A549 treated with CORT108297 at 1 μM for 4 hours (cell line): ENCODE measurements at places on chromosomes 6 and 20. TPM values are rescaled to one million over a fixed set of nuclear protein-coding genes. Genes with fewer than 3 reads are reported as not detected.

PI16 gene
- total RNA-seq = 0.06 TPM in 1 of 5 replicates, not detected in the others

SNRNP48 gene
- 8.3 to 10.4 TPM (median 10.1 TPM) in 5 replicates for total RNA-seq

REM1 gene
- total RNA-seq = 0.12 to 0.23 TPM (median 0.13 TPM) in 5 replicates

OR2B6 gene
- total RNA-seq = 0.08 to 0.32 TPM (median 0.15 TPM) in 3 of 5 replicates, not detected in the others

BPI gene
- not detected in 5 replicates for total RNA-seq

ACTL10 gene
- 0.05 TPM in 1 of 5 replicates, not detected in the others for total RNA-seq

SAYSD1 gene
- 6.0 to 6.8 TPM (median 6.1 TPM) in 5 replicates for total RNA-seq

FNDC1 gene
- total RNA-seq = 0.04 to 0.09 TPM (median 0.06 TPM) in 5 replicates

OARD1 gene
- 19.3 to 24.1 TPM (median 20.1 TPM) in 5 replicates for total RNA-seq

MAK gene
- total RNA-seq = 0.09 to 0.21 TPM (median 0.17 TPM) in 5 replicates

NEURL2 gene
- total RNA-seq = 0.82 to 1.8 TPM (median 1.5 TPM) in 5 replicates

RTEL1 gene
- total RNA-seq = 4.8 to 8.3 TPM (median 7.7 TPM) in 5 replicates

SCRT2 gene
- not detected in 5 replicates for total RNA-seq

PSMF1 gene
- 201 to 225 TPM (median 218 TPM) in 5 replicates for total RNA-seq

CASS4 gene
- total RNA-seq = 0.03 to 0.07 TPM in 2 of 5 replicates, not detected in the others

RAET1E gene
- total RNA-seq = 2.2 to 3.7 TPM (median 2.6 TPM) in 5 replicates

APOM gene
- total RNA-seq = 2.9 to 4.1 TPM (median 3.0 TPM) in 5 replicates

SPATS1 gene
- total RNA-seq = not detected in 5 replicates

GGTLC1 gene
- total RNA-seq = not detected in 5 replicates

PGC gene
- total RNA-seq = 0.09 TPM in 1 of 5 replicates, not detected in the others

VGLL2 gene
- not detected in 5 replicates for total RNA-seq

ELOVL2 gene
- total RNA-seq = 5.8 to 8.0 TPM (median 6.9 TPM) in 5 replicates

IP6K3 gene
- total RNA-seq = 0.08 to 0.18 TPM (median 0.14 TPM) in 5 replicates

CABLES2 gene
- total RNA-seq = 3.8 to 5.8 TPM (median 5.0 TPM) in 5 replicates

SLC22A2 gene
- total RNA-seq = 0.08 TPM in 2 of 5 replicates, not detected in the others

NOX3 gene
- total RNA-seq = not detected in 5 replicates

SHLD1 gene
- total RNA-seq = 6.4 to 8.9 TPM (median 7.7 TPM) in 5 replicates

CCM2L gene
- total RNA-seq = 0.33 to 0.68 TPM (median 0.55 TPM) in 5 replicates

CDH26 gene
- total RNA-seq = 0.07 to 0.14 TPM (median 0.11 TPM) in 3 of 5 replicates, not detected in the others

ELOVL4 gene
- total RNA-seq = 1.5 to 2.5 TPM (median 1.9 TPM) in 5 replicates

CNR1 gene
- 0.39 to 1.1 TPM (median 0.57 TPM) in 5 replicates for total RNA-seq

SCGN gene
- total RNA-seq = 0.14 to 0.34 TPM (median 0.21 TPM) in 5 replicates

GJA10 gene
- total RNA-seq = not detected in 5 replicates

CNPY3 gene
- 39.0 to 46.5 TPM (median 44.9 TPM) in 5 replicates for total RNA-seq

C20orf202 gene
- total RNA-seq = 0.05 to 0.13 TPM (median 0.07 TPM) in 3 of 5 replicates, not detected in the others

GINS1 gene
- total RNA-seq = 27.5 to 33.7 TPM (median 32.5 TPM) in 5 replicates

GSTA2 gene
- 0.07 TPM in 1 of 5 replicates, not detected in the others for total RNA-seq

GPR63 gene
- 0.45 to 0.60 TPM (median 0.53 TPM) in 5 replicates for total RNA-seq

PERP gene
- total RNA-seq = 85.2 to 91.7 TPM (median 85.9 TPM) in 5 replicates

TRIM15 gene
- total RNA-seq = 0.08 to 0.09 TPM in 2 of 5 replicates, not detected in the others

TUBB1 gene
- total RNA-seq = 0.02 to 0.06 TPM (median 0.02 TPM) in 3 of 5 replicates, not detected in the others

VEGFA gene
- 27.9 to 37.4 TPM (median 34.9 TPM) in 5 replicates for total RNA-seq

MYCT1 gene
- 0.03 to 0.14 TPM (median 0.03 TPM) in 5 replicates for total RNA-seq

TNNC2 gene
- 0.13 to 0.35 TPM (median 0.24 TPM) in 3 of 5 replicates, not detected in the others for total RNA-seq
